CD8-positive, alpha-beta memory T cell (primary cell): ENCODE measurements at places on chromosomes 3 and 15. TPM values are rescaled to one million over a fixed set of nuclear protein-coding genes. Genes with fewer than 3 reads are reported as not detected.

DNA sequence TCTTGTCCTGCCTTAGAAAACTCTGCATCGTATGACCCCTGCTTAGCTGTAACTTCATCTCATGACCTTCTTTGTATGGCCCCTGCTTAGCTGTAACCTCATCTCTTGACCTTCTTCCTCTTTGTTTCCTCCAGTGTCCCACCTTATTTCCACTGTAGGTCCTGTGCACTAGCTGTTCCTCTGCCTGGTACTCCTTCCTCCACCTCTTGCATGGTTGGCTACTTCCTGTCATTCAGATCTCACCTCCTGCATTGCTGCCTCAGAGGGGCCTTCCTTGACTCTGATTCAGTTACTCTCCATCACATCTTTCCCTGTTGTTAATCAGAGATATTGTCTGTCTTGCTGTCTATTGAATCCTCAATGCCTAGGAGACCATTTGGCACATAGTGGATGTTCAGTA, 63.2 kb downstream of the PDE8A start:
- no peak for DNase-seq
- H3K4me1 ChIP-seq: peaks cover 8% of the 10 kb centered on the region
- H3K27ac ChIP-seq: no peak overlapping the region
- no peak overlapping the region for H3K4me3 ChIP-seq
- no peaks in the 10 kb centered on the region for H3K36me3 ChIP-seq

DNA sequence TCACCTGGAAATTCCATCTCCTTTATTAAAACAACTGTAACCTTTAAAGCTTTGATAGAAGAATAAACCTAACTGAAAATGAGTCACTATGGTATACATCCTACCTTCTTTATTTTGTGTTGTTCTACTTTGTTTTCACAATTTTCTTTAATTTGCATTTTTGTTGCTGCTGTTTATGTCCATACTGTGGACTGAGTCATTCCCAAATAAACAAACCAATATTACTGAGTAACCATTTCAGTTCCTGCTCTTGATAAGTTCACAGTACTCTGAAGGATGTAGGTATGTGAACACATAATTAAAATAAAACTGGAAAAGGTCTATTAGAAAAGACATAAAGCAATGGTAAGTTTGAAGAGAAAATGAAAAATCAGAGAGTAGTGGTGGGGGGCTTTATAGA, 528.5 kb upstream of the GOLIM4 start:
- DNase-seq: no peak
- no peaks in the 10 kb centered on the region for H3K36me3 ChIP-seq
- H3K27me3 ChIP-seq: no peaks in the 10 kb centered on the region
- H3K4me1 ChIP-seq: no peaks in the 10 kb centered on the region

DNA sequence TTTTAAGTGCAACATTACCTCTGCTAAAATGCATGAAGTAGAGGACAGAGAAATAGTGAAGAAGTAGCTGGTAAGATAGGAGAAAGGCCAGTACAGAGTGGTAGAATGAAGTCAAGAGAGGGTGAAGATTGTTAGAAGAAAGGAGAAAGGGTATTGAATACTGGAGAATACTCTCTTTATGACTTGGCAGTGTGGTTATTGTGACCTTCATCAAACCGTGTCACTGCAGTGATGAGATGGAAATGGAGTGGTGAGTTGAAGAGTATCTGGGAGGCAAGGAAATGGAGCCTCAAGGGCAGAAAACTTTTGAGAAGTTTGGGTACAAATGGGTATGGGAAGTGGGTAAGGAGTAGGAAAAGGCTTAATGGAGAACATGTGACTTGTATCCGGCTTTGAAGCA, 24.7 kb downstream of the MINDY2 start:
- H3K36me3 ChIP-seq: no peaks in the 10 kb centered on the region
- no peak overlapping the region for H3K4me3 ChIP-seq
- DNase-seq: no peak
- H3K27ac ChIP-seq: no peak overlapping the region
- no peaks in the 10 kb centered on the region for H3K4me1 ChIP-seq

- H3K27me3 ChIP-seq: no peaks in the 10 kb centered on the region
- no peaks in the 10 kb centered on the region for H3K36me3 ChIP-seq
- H3K4me3 ChIP-seq: no peak overlapping the region
- H3K27ac ChIP-seq: no peak overlapping the region
- no peak for DNase-seq
- no peaks in the 10 kb centered on the region for H3K4me1 ChIP-seq
Measured at GRCh38 chr3:135149707-135150681, 354.9 kb downstream of the EPHB1 start.

- H3K36me3 ChIP-seq: no peaks in the 10 kb centered on the region
- H3K4me1 ChIP-seq: no peaks in the 10 kb centered on the region
- H3K27ac ChIP-seq: no peak overlapping the region
- H3K4me3 ChIP-seq: no peak overlapping the region
- no peak for DNase-seq
Measured at GRCh38 chr15:48447058-48447457, 115.8 kb downstream of the DUT start.

GRCh38 chr3:14587740-14588360, 47.7 kb upstream of the GRIP2 start:
- no peaks in the 10 kb centered on the region for H3K36me3 ChIP-seq
- H3K27me3 ChIP-seq: no peaks in the 10 kb centered on the region
- no peaks in the 10 kb centered on the region for H3K4me1 ChIP-seq
- no peak overlapping the region for H3K4me3 ChIP-seq
- H3K27ac ChIP-seq: no peak overlapping the region
- DNase-seq: no peak

DNA sequence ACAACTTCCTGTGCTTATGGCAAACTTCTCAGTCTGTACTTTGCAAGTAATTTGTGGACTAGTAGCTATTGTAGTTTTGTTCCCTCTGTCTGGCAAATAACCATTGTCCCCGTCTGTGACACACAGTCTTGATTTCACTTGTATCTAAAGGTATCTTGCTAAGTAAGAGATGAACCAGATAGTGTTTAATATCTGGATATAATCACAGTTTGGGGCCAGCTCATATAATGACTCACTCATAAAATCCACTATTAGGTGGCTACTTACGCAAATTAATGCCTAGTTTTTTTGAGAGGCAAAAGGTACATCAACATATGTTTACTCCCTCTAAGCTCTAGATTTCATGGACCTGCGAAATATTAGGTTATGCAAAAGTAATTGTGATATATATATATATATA, 30.4 kb downstream of the VGLL3 start:
- no peaks in the 10 kb centered on the region for H3K36me3 ChIP-seq
- no peaks in the 10 kb centered on the region for H3K27me3 ChIP-seq
- no peaks in the 10 kb centered on the region for H3K4me1 ChIP-seq
- no peak overlapping the region for H3K27ac ChIP-seq
- no peak for DNase-seq
- H3K4me3 ChIP-seq: no peak overlapping the region

DNA sequence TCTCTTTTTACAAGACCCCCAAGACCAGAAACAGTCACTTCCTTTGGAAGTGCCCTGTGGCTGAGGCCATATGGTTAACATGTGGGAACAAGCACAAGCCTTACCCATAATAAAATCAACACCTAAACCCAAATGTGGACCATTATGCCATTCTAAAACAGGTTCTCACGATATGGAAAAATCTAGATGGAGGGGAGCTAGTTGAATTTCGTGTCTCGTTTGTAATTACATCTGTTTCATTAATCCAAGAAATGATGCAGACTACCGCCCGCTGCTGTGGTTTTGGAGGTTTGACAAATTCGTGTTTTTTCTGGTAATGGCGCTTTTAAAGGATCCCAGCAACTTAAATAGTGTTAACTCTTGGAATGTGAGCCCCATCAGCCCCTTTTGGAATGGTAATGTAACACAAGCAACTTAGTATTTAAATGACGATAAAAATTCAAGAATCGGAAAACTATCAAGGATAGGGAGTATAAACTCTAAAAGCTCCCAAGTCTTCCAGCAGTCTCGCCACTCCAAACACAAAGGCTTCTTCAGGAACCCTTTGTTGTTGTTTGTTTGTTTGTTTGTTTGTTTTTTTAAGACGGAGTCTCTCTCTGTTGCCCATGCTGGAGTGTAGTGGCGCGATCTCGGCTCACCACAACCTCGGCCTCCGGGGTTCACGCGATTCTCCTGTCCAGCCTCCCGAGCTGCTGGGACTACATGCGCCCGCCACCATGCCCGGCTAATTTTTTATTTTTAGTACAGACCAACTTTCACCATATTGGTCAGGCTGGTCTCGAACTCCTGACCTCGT, 1.1 kb downstream of the CNBP start:
- H3K4me1 ChIP-seq: peaks cover 42% of the 10 kb centered on the region
- peak; percentile 33 for DNase-seq
- no peaks in the 10 kb centered on the region for H3K27me3 ChIP-seq
- peak overlapping the region; percentile 83 for H3K4me3 ChIP-seq
- peak overlapping the region; percentile 98 for H3K27ac ChIP-seq

DNA sequence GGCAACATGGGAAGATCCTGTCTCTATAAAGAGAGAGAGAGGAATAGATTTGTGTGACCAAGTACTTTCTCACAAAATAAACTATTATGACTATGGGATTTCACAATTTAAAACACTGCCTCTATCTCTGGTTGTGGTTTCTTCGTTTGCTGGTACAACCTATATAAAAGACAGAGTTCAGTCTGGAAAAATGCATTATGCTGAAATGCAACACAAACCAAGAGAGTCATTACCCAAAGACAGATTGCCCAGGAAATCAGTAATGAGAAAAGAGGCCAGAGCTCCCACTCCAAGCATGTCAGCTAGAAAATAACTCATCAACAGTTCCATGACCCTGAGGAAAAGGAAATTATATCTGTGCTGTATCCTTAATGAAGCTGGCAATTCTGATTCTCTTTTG, 23.2 kb downstream of the GPR176 start:
- H3K27me3 ChIP-seq: no peaks in the 10 kb centered on the region
- no peak overlapping the region for H3K27ac ChIP-seq
- no peak overlapping the region for H3K4me3 ChIP-seq
- no peaks in the 10 kb centered on the region for H3K36me3 ChIP-seq
- no peak for DNase-seq

GRCh38 chr3:99934975-99935797, 117.5 kb downstream of the CMSS1 start:
- H3K27me3 ChIP-seq: no peaks in the 10 kb centered on the region
- H3K4me3 ChIP-seq: no peak overlapping the region
- H3K4me1 ChIP-seq: no peaks in the 10 kb centered on the region
- no peak overlapping the region for H3K27ac ChIP-seq
- H3K36me3 ChIP-seq: no peaks in the 10 kb centered on the region
- DNase-seq: no peak

- no peak for DNase-seq
- H3K4me1 ChIP-seq: no peaks in the 10 kb centered on the region
- H3K27me3 ChIP-seq: no peaks in the 10 kb centered on the region
- H3K27ac ChIP-seq: no peak overlapping the region
- H3K4me3 ChIP-seq: no peak overlapping the region
Measured at GRCh38 chr3:51862886-51863285, 1.5 kb downstream of the IQCF2 start.

DNA sequence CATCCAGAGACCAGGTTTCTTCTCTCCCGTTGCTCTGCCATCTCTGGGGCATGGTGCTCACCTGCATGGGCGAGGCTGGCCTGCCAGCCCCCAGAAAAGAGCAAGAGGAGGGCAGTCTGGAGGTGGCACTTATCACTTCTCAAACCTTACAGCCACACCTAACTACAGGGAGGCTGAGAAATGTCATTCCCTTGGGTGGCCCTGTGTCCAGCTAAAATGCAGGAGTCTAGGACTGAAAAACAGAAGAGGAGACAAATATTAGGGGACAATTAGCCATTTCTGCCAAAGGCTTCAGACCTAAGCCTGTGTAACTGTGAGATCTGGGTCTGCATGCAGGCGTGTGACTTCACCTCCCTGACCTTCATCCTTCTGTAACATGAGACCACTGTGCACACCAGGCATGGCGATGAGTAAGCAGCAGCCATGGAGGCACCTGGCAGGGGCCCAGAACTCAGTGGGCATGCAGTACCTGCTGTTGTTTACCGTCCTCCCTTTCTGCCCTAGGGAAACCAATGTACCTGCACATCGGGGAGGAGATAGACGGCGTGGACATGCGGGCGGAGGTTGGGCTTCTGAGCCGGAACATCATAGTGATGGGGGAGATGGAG, 83.4 kb downstream of the MESD start:
- H3K4me1 ChIP-seq: no peaks in the 10 kb centered on the region
- H3K4me3 ChIP-seq: no peak overlapping the region
- no peaks in the 10 kb centered on the region for H3K27me3 ChIP-seq
- DNase-seq: no peak
- no peak overlapping the region for H3K27ac ChIP-seq

STRIT1 gene
- total RNA-seq: not detected

TJP1 gene
- not detected for total RNA-seq

ACKR4 gene
- not detected for total RNA-seq

GXYLT2 gene
- not detected for total RNA-seq

ZNF620 gene
- 7.1 TPM for total RNA-seq

PGBD4 gene
- 2.8 TPM for total RNA-seq
